ENCODE measurements at places on chromosomes 4 and X. TPM values are rescaled to one million over a fixed set of nuclear protein-coding genes. Genes with fewer than 3 reads are reported as not detected.

The RBM10 gene
- polyA plus RNA-seq = 20.4 TPM

The CYTL1 gene
- 3.1 TPM for polyA plus RNA-seq

The JCHAIN gene
- polyA plus RNA-seq = 34.0 TPM

The KLHL4 gene
- 11.7 TPM for polyA plus RNA-seq

The DACH2 gene
- polyA plus RNA-seq = 0.22 TPM

The MTNR1A gene
- 3.3 TPM for polyA plus RNA-seq

The FGFBP2 gene
- 20.3 TPM for polyA plus RNA-seq

The GIMD1 gene
- not detected for polyA plus RNA-seq

The PAGE4 gene
- polyA plus RNA-seq = 31.7 TPM

The ZNF674 gene
- polyA plus RNA-seq = 2.4 TPM

The SOX3 gene
- 2.9 TPM for polyA plus RNA-seq

The RAB40AL gene
- not detected for polyA plus RNA-seq

The MAGEE2 gene
- polyA plus RNA-seq = not detected

The AADAT gene
- polyA plus RNA-seq = 9.3 TPM

The SPOCK3 gene
- 1.5 TPM for polyA plus RNA-seq

The STATH gene
- polyA plus RNA-seq = not detected

The MTCP1 gene
- polyA plus RNA-seq = 23.3 TPM

The MGAT4D gene
- 38.6 TPM for polyA plus RNA-seq

The LPAR4 gene
- polyA plus RNA-seq = not detected

The GUCY1A1 gene
- 4.5 TPM for polyA plus RNA-seq

The TET2 gene
- 2.8 TPM for polyA plus RNA-seq

The BEND2 gene
- 7.8 TPM for polyA plus RNA-seq

The NRK gene
- 3.7 TPM for polyA plus RNA-seq

The SHOX gene
- polyA plus RNA-seq = not detected

The MEPE gene
- polyA plus RNA-seq = not detected

The MAGEB18 gene
- polyA plus RNA-seq = 1.8 TPM

The SSX4 gene
- 5.3 TPM for polyA plus RNA-seq

The CENPVL1 gene
- polyA plus RNA-seq = 1.1 TPM

The C4orf51 gene
- polyA plus RNA-seq = 10.6 TPM

The BTK gene
- 3.9 TPM for polyA plus RNA-seq

The PABPC1L2B gene
- 0.73 TPM for polyA plus RNA-seq

The AFP gene
- 0.16 TPM for polyA plus RNA-seq

The SSR4 gene
- 275 TPM for polyA plus RNA-seq

The GPR82 gene
- polyA plus RNA-seq = not detected

The LAS1L gene
- 50.8 TPM for polyA plus RNA-seq

The ATP8A1 gene
- polyA plus RNA-seq = 5.5 TPM

The GAGE12F gene
- polyA plus RNA-seq = 7.7 TPM

The ZNF330 gene
- 42.0 TPM for polyA plus RNA-seq

The MAGEC1 gene
- polyA plus RNA-seq = 16.2 TPM

The LEF1 gene
- polyA plus RNA-seq = 63.5 TPM

The CORIN gene
- 4.6 TPM for polyA plus RNA-seq

The F8A1 gene
- polyA plus RNA-seq = 8.5 TPM

The SLC2A9 gene
- 6.3 TPM for polyA plus RNA-seq

The MAGEA11 gene
- polyA plus RNA-seq = 9.4 TPM

The GAGE13 gene
- 15.5 TPM for polyA plus RNA-seq

The CLNK gene
- polyA plus RNA-seq = 0.94 TPM

The SCML1 gene
- polyA plus RNA-seq = 49.8 TPM

The UGT2B11 gene
- not detected for polyA plus RNA-seq

The EDA gene
- 3.0 TPM for polyA plus RNA-seq

The HMX1 gene
- polyA plus RNA-seq = 0.65 TPM

The SPIN2A gene
- polyA plus RNA-seq = 0.34 TPM

The LAMTOR3 gene
- 50.2 TPM for polyA plus RNA-seq

Measured in testis (tissue), 5 donors.